Astrocyte of the spinal cord (primary cell): ENCODE measurements at places on chromosomes 4 and X.

DNA sequence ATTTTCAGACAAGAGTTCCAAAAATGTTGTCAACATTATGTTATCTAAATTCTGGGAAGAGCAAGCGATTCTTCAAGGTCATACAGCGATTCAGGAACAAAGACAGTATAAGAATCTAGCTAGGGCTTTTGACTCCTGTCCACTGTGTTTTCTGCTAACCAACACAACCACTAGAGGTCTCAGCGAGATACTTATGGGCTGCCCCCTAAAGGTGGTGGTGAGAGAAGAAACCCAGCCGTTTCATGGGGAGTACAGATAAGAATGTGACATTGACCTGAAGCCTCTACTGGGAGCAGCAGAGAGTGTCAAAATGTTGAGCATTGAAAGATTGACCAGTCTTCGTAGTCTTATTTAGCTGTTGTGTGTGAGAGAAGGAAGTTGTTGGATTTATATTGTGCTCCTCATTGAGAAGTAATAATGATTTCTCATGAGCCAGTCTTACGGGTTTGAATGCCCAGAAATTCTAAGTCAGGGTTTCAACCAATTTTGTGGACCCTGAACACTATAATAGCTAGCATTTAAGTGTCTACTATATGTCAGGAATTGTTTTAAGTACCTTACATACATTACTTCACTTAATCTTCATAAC is 168.3 kb downstream of the SPRY1 start:
- DNase-seq = peak; percentile 58

GRCh38 chr4:61911313-61911756 is 711.2 kb downstream of the ADGRL3 start:
- no peak for DNase-seq

- DNase-seq = no peak
These were observed 22.8 kb upstream of the ARHGAP24 start for GRCh38 chr4:85452058-85452731.

- DNase-seq = no peak
These were observed 309.2 kb downstream of the RAB28 start for GRCh38 chr4:13174926-13175325.

- DNase-seq = no peak
These were observed 111.2 kb downstream of the ZNF518B start for GRCh38 chr4:10346023-10346422.

DNA sequence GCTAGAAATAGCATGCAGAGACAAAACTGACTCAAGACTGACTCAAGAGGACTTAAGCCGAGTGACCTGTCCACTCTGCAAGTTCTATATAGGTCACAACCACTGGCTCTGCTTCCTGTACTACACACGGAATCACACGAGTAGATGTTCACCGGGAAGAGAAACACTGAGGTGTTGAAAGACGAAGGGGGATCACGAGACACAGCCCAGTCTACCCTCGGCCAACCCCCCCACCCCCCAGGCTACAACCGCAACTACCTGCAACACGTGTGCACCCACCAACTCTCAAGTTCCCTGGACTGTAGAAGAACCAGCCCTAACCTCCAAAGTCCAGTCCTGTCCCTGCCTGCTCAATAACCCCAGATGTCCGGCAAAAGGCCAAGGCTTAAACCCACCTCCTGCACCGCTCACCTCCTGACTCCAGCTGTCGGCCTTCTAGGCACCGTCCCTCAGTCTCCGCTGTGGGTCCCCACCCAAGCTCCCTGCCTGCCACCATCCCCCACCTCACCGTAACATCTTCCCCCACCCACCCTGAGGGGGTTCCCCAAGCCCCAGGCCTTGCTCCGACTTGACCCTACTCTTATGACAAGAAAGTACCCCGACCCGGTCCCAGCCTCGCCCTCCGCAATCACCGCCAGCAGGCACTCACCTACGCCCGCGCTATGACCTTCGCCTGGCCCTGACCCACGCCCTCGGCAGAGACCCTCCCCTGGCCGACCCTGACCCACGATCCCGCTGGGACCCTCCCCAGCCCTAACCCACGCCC is 739 bp downstream of the GAK start:
- DNase-seq = no peak

DNA sequence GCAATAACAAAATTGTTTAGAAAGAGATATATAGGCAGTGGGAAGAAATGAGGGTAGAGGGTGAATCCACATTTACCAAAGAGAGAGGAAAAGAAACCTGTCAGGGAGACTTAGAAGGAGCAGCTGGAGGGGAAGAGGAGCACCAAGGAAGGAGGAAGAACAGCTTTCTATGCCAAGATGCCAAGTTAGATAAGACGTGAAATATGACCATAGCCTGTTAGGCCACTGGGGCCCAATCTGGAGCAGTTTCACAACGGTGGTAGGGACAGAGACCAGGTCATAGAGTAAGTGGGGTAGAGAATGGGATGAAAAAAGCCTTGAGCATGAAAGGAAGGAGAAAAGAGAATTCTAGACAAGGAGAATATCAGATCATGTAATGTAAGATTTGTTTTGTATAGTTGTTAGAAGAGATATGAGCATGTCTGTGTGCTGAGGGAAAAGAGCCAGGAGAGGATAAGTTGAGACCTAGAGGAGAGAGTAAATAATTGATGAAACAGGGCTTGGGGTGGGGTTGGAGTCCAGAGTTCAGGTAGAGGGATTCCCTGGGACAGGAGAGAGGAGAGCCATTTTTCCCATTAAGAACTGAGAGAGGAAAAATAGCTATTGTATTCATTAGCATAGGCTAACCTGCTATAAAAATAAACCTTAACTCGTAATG is 4.4 kb upstream of the SOWAHB start:
- no peak for DNase-seq

DNA sequence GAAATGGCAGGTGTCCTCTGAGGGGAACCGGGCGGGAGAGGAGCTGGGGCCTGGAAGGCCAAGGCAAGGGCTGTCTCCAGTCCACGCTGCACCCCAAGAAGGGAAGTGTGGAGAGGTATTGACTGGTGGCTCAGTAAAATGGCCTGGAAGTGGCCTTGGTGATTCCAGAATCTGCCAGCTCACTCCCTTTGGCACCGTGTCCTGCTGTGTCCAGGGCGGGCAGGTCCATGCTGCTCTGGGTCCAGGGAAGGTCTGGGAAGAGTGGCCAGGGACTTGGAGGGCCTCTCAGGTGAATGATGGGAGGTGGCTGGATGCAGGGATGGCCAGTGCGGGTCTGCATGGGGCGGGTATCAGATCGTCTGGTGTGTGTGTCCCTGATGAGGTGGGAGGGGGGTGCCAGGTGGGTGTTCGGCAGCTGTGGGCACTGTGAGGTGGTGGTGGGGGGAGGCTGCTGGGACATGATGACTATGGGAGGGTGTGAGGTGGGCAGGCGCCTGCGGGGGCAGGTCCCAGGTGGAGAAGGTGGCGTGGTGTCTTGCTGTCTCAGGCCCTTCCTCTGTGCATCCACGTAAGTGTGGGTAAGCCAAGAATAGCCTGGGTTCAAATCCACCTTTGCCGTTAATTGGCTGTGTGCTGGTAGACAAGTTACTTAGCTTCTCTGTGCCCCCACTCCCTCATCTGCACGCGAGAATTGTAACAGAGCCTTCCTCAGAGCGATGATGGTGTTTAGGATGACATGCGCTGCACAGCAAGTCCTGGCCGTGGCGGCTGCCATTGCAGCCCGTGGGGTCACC is 17.7 kb downstream of the RGS12 start:
- no peak for DNase-seq

GRCh38 chrX:68827848-68828624 is 785 bp upstream of the EFNB1 start:
- DNase-seq = peak; percentile 81

- no peak for DNase-seq
These were observed 72.3 kb downstream of the GRIA3 start for GRCh38 chrX:123256378-123256777.

GRCh38 chr4:67103001-67103747 is 442.1 kb downstream of the CENPC start:
- DNase-seq = no peak

GRCh38 chr4:34412911-34413310 is 1831.4 kb downstream of the ARAP2 start:
- no peak for DNase-seq

- no peak for DNase-seq
These were observed 31.9 kb downstream of the RHOH start for GRCh38 chr4:40228497-40229365.

DNA sequence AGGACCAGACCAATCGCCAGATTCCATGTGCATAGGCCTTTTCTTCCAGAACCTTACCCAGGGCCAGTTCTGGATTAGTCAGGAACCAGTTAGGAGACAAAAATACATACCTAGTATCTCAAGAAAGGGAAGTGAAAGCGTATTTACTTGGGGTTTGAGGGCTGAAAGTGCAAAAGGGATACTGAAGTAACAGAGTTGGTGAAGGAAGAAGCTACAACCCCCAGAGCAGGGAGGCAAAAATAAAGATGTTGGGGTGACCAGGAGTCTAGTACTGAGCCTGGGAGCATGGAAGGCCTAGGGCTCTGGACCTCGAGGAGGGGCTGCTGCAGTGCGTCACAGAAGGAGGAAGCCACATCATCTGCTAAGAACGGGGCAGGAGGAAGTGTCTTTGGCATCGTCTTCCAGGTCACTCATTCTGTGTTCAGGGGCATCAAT is 38.3 kb downstream of the TKTL1 start:
- DNase-seq = no peak

GRCh38 chr4:185793116-185793485 is 18.9 kb downstream of the SORBS2 start:
- DNase-seq = no peak

DNA sequence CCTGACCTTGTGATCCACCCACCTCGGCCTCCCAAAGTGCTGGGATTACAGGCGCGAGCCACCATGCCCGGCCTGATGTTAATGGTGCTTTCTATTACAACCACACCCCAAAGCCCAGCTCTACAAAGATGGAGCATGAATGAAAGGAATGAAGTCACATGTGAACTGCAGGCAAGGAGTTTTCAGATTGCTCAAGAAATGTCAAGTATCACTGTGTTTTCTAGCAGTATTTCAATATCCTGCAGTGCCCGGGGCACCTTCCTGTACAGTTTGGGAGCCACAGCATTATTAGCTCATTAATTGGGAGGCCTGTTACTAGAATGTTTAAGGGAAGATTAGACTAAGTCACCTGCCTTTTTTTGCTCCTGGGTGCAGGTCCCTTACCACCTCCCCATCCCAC is 40.1 kb downstream of the PRIMPOL start:
- DNase-seq = no peak

GRCh38 chr4:176622251-176622948 is 170.3 kb downstream of the VEGFC start:
- DNase-seq = peak; percentile 55
